ENCODE measurements at places on chromosomes 7 and 10.

- DNase-seq = no peak
Observed at GRCh38 chr10:27654284-27654683, 91.3 kb downstream of the MKX start.

- DNase-seq = no peak
Observed at GRCh38 chr10:96656198-96656577, 64.1 kb downstream of the PIK3AP1 start.

- no peak for DNase-seq
Observed at GRCh38 chr10:19815036-19815730, 1.0 kb upstream of the PLXDC2 start.

DNA sequence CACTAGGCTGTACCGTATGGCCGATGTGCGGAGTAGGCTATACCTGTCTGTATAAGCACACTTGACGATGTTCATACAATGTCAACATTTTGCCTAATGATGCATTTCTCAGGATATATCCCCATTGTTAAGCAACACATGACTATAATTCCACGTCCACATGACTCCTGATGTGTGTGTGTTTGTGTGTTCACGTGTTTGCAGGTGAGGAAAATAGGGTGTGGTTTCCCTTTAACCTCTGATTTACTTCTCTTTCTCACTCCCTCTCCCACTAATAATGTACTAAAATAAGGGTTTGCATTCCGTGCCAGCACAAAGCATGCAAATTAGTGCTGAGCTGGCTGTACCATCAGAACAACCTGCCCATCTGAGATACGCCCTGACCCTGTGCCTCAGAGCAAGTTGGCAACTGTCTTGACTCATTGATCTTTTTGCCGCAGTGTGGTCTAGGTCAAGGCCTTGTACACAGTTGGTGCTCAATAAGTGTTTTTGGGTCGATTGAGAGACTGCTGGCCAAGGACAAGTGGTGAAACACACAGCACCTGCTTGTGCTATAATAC lies 64.6 kb upstream of the DOCK1 start:
- DNase-seq = no peak

- DNase-seq = no peak
Observed at GRCh38 chr7:7521259-7521658, 14.4 kb downstream of the COL28A1 start.

- DNase-seq = no peak
Observed at GRCh38 chr7:21086688-21087087, 300.0 kb upstream of the SP8 start.

- no peak for DNase-seq
Observed at GRCh38 chr7:136062625-136063325, 85.6 kb upstream of the MTPN start.

GRCh38 chr7:31100871-31101270 lies 48.8 kb downstream of the ADCYAP1R1 start:
- no peak for DNase-seq

DNA sequence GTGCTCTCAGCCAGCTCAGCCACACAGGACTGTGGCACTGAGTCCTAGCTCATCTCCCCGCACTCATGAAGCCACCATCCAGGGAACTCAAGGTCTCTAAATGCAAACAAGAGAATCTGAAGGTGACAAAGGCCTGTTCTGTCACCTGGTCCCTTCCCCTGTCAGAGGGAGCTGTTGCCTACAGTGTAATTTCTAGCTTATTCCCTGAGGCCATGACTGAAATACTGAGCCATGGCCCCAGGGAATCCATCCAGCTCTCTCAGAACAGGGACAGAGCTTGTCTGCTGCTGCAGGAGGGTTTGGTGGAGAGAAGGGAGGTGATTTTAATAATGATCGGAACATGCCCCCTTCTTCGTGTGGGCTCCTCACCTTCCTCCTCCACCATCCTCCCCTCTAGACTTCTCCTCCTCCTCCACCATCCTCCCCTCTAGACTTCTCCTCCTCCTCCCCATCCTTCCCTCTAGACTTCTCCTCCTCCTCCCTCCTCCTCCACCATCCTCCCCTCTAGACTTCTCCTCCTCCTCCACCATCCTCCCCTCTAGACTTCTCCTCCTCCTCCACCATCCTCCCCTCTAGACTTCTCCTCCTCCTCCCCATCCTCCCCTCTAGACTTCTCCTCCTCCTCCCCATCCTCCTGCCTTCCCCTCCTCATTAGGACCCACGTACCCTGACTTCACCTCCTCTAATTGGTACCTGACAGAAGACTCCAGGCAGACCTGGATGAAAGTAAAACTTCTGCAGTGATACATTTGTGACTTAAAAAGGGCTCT lies 338.0 kb upstream of the MKI67 start:
- no peak for DNase-seq

DNA sequence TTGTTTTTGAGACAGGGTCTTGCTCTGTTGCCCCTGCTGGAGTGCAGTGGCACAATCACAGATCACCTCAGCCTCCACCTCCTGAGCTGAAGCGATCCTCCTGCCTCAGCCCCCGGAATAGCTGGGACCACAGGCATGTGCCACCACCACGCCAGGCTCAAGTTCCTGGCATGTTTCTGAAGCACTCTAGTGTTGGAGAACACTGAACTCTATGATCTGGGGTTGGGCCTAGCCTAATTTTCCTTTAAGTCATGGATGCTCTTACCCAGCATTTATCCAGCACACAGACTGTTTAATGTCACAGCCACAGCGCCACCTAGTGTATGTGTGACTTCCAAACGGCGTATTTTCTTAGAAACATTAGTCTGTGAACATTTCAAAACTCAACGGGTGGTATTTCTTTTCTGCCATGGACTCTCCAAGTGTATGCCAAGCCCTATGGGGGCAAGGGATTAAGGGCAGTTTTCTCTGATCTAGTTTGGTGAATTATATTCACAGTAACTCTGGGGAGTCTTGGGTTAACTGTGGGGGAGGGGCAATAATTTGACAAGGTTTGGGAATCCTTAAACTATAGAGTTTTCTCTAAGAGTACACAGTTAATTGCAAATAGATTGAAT lies 91.8 kb downstream of the CREM start:
- peak; percentile 20 for DNase-seq

GRCh38 chr10:125153703-125154490 lies 6.5 kb downstream of the CTBP2 start:
- DNase-seq = no peak

DNA sequence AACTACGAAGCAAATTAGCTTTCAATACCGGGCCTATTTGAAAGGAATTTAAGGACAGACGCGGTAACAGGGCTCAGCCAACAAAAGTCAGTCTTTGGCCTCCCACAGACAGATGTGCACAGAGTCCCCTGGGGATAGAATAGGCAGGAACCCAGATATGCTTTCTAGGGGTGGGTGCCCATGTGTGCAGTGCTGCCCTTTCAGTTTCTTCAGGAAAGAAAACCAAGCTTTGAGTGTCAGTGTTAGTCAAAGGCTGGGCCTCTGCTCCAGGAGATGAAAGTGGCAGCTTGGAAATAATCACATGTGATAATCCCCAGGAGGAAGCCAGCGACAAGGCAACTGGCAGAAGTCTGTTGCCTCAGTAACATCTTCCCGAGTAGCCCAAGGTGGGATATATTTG lies 43.8 kb upstream of the CSTF2T start:
- no peak for DNase-seq

DNA sequence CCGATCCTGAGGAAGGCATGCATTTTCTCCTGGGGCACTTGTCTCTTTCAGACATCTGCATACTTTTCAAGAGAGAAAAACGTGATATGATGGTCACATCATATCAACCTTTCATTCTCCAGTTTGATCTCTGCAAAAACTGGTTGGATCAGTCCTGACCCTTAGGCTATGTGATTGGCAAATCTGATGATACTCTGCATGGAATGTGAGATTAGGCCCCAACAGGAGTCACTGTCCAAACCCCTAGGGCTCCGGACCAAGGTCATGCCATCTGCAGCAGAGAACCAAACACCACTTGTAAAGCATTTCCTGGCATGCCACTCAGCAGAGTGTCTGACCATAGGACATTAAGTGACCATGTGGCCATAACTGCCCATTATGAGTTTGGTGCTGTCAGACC lies 8.6 kb downstream of the GCK start:
- DNase-seq = no peak

GRCh38 chr7:37782166-37782565 lies 66.2 kb upstream of the NME8 start:
- DNase-seq = no peak

DNA sequence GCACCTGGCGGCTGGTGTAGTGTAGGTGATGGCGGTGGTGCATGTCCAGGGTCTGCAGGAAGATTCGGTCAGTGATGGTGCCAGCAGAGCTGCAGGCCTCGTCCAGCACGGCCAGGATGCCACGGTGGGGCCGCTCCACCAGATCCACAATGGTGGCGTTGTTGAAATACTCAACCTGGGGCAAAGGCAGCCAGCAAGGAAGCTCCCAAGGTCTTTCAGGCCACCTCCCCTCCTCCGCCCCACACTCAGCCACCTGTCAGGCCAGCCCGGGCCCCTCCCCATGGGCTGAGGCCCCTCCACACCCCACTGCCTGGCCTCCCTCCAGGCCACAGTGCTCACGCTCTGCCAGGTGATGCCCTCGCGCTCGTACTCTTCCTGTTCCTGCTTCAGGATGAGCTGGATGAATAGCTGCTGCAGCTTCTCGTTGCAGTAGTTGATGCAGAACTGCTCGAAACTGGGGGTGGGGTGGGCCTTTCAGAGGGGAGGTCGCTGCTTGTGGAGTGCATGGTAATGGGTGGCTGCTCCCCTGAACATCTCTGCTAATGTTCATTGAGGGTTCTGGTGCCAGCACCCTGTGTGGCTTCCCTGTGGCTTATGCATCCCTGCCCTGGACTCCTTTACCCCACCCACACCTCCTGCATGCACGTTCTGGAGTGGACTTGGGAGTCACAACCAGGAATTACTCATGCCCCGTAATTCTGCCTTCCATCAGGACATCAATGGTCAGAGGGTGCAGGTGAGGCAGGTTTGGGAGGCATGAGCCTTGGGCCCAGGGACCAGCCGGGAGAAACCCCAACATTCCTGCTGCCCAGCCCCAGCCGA lies 8.9 kb downstream of the MYO1G start:
- DNase-seq = no peak

GRCh38 chr7:46100521-46100920 lies 179.4 kb upstream of the IGFBP3 start:
- no peak for DNase-seq

DNA sequence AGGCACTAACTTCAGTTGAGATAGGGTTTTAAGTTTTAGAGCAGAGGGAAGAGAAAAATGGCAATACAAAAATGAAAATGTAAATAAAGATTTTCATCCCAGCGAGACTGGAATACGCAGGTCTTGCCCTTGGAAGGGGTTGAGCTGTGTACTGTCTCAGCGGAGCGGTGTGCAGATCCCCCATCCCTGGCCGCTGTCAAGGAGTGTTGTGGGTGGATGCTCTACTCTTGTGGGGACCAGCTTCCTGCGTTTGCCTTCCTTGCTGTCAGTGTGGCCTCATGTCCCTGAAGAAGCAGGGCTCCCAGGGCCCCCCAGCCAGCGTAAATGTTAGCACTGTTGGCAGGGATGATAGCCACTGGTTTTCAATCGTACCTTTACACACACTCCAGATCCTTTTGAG lies 249.7 kb upstream of the PITRM1 start:
- DNase-seq = no peak

GRCh38 chr10:95265572-95265971 lies 25.2 kb downstream of the PDLIM1 start:
- no peak for DNase-seq

DNA sequence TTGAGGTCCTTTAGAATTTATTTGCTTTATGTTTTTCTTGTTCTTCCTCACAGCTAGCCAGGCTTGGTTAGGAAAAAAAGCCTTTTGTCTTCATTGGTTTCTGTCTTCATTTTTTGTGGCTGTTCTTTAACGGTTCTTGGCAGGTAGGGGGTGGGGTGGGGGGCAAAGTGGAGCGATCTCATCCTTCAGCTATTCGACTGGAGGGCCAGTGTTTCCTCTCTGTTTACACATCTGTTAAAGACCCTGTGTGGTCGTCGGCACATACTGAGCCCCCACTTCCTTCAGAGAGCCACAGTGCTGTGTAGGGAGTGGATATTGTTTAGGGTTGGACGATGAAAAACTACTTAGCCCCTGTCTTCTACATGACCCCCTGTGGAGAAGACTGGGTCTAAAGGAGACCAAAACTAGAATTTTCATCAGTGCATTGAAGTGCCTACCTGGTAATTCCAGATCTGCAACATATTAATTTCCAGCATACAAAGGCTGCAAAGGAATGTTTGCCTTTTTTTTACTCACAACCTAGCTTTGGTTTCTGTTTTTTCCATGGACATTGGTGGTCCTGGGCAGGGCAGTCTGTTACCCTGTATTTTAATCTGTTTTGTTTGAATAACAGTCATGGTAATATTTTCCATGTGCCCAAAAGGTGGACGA lies 29.0 kb downstream of the PRPF18 start:
- DNase-seq = no peak

- DNase-seq = no peak
Observed at GRCh38 chr7:66119245-66119850, 4.7 kb downstream of the CRCP start.

DNA sequence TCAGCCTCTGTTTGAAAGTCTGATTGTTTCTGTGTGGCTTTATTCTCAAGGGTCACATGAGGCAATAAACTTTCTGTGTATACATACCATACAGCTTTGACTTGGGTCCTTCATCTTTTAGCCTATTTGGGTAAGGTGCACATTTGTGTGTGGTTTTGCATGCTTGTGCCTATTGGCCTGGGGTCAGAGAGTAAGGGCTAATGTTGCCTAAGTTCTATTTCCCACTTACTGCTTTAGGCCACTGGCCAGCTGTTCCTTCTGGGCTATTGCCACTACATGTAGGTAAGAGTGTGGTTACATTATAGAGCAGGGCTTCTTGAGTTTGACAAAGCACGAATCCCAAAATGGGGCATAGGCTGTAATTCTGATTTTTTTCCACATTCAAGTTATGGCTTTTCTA lies 21.8 kb downstream of the BBIP1 start:
- DNase-seq = no peak

- DNase-seq = no peak
Observed at GRCh38 chr7:51973071-51973470, 656.5 kb upstream of the COBL start.

GRCh38 chr7:140489026-140489359 lies 9.7 kb upstream of the MKRN1 start:
- no peak for DNase-seq

GRCh38 chr7:79806161-79806734 lies 328.4 kb upstream of the GNAI1 start:
- DNase-seq = no peak
